ENCODE measurements at places on chromosomes 7 and 10.

- no peak for DNase-seq
These were observed 119.8 kb downstream of the TWIST1 start for GRCh38 chr7:18997477-18998150.

- DNase-seq = no peak
These were observed 62.0 kb downstream of the EPDR1 start for GRCh38 chr7:37982423-37982822.

DNA sequence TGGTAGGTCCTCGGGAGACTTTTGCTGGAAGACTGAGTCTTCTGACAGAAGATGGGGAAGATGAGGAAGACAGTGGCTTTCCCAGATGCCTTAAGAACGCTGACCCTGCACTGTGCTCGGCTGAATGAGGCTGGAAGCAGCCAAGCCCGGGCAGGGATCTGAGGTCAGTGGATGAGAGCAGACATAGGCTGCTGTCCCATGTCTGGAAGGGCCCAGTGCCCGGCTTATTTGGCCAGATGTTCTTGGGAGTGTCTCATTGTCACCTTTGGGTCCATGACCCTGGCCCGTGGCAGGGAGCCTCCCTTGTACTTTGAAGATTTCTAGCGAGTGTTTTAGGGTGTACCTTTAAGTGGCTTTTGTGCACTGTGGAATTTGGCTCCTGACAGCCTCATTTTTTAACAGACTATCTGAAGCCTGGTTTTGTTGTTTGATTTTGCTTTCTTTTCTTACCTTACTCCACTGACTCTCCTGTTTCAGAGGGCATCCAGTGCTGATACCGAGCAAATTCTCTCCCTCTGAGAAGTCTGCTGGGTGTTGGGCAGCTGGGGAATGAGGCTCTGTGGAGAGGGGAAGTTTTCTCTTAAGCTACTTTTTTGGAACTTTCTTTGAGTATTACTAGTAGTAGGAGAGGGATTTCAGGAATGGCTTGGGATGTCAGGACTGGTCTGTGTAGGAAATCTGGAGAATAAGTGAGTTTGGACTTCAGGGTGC, 61.4 kb downstream of the CREB5 start:
- DNase-seq = no peak

GRCh38 chr10:125783408-125783807, 7.8 kb upstream of the MMP21 start:
- DNase-seq = no peak

DNA sequence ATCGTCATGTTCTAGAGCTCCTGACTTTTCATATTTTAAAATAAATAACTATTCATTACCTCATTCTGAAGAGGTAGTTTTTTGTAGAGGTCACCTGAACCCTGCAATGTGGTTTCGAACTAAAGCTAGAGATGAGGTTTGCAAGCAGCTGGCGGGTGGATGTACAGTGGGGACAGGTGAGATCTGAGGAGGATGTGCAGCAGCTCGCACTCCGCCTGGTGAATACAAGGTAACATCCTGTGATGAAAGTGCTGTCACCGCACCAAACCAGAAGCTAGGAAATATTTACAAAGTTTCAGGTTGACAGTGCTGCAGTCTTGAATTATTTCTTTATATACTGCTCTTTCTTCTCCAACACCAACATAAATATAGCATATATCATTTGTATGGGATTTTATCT, 26.5 kb downstream of the NDUFB2 start:
- DNase-seq = peak; percentile 9

- no peak for DNase-seq
These were observed 724.2 kb upstream of the CELF2 start for GRCh38 chr10:10293481-10293951.

- no peak for DNase-seq
These were observed 847 bp downstream of the GARS1 start for GRCh38 chr7:30595436-30596013.

- no peak for DNase-seq
These were observed 142.6 kb upstream of the ASAH2 start for GRCh38 chr10:50393784-50394467.

DNA sequence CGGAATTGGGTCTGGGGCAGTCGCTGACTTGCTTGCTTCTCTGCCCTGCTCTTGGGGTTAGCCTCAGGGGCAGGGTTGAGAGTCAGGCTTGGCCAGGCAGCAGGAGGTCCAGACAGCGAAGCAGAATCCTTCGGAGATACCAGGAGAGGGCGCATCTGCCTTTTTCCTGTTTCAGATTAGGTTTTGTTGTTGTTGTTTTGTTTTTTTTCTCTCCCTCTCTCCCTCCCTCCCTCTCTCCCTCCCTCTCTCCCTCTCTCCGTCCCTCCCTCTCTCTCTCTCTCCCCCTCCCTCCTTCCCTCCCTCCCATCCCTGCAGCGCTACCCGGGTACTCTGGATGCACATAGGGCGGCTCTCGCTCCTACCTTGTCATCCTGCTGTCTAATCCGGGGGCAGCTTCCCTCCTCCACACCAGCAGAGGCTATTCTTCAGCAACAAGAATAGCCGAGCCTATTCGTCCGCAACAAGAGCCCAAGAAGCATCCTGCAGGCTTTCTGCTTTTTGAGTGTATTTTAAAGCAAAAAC, 758 bp upstream of the OPTN start:
- no peak for DNase-seq

- no peak for DNase-seq
These were observed 19.6 kb downstream of the CAMK2B start for GRCh38 chr7:44305564-44306507.

DNA sequence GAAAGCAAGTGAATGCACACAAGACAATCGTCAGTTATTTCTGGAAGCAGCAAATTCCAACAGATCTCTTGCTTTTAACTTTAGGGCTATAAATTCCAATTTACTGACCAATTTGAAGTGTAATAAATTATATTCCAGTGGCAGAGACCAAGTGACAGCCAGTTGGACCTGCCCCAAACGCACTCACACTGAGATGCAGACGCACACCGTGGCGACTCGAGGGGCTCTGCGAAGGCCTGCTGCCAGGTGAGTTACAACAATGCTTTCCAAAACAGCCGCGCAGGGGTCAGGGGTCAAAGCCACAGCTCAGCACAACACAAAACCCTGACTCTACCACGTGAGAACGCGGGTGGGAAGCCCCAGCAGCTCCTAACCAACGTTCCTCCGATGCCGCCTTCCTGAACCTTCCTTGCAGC, 97.4 kb downstream of the ZRANB1 start:
- DNase-seq = no peak

DNA sequence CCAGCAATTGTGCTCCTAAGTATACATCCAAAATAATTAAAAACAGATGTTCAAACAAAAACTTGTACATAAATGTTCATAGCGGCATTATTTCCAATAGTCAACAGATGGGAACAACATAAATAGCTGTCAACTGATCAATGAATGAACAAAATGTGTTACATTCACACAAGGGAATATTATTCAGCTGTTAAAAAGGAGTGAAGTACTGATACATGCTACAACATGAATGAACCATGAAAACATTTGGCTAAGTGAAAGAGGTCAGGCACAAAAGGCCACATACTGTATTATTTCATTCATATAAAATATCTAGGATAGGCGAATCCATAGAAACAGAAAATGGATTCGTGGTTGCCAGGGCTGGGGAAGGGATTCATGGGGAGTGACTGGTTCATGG, 109.1 kb downstream of the CDH23 start:
- DNase-seq = no peak

- no peak for DNase-seq
These were observed 10.8 kb upstream of the PYROXD2 start for GRCh38 chr10:98425511-98426352.

DNA sequence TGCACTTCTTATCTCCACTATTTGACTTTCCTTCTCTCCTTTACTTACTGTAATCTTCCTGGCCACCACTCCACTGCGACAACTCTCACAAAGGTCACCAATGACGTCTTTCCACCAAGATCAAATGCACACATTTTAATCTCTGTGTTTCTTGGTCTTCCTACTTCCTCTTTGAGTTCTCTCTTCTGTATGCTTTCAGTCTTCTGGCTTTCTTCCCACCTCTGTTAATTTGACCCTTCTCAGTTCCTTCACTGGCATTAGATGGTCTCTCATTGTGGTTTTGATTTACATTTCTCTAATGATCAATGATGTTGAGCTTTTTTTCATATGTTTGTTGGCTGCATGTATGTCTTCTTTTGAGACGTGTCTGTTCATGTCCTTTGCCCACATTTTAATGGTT, 31.9 kb downstream of the FAM107B start:
- DNase-seq = no peak

DNA sequence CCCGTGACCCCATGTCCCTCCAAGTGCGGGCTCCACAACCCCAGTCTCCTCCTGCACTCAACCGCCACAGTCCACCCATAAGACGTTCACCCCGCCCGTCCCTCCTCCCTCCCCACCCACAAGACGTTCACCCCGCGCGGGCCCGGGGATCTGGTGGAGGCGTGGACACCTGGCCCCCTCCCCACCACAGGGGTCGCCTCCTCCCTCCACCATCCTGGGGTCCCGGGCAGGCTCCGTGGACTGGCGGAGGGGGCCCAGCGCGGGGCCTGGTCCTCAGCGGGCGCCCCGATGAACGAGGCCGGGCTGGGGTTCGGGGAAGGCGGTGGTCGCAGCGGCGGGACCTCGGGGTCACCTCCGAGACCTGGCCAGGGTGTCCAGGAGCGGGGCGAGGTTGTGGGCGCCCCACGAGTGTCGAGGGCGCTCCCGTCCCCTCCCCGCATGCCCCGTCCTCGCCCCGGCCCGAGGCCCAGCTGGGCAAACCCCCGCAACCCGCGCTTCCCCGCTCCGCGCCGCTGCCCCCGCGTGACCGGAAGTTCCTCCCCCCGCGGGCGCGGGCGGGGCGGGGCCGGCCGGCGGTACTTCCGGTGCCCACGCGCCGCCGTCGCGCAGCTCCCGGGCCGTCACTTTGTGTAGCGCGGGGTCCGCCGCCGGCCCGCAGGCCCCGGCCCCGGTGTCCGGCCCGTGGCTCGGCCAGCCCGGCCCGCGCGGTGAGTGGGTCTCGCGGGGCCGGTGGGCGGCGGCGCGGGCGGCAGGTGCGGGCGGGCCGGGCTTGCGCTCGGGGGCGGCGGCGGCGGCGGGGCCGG, at the start of gene ZNF316:
ZNF316 (plus strand) TSS at position 578 of the 803 bp plus-strand sequence. CDS start 5,092 bp downstream, outside the sequence.
- peak; percentile 39 for DNase-seq

- DNase-seq = no peak
These were observed 85.8 kb downstream of the HIF1AN start for GRCh38 chr10:100621360-100622205.

GRCh38 chr7:52771177-52771576, 264.3 kb upstream of the POM121L12 start:
- no peak for DNase-seq

DNA sequence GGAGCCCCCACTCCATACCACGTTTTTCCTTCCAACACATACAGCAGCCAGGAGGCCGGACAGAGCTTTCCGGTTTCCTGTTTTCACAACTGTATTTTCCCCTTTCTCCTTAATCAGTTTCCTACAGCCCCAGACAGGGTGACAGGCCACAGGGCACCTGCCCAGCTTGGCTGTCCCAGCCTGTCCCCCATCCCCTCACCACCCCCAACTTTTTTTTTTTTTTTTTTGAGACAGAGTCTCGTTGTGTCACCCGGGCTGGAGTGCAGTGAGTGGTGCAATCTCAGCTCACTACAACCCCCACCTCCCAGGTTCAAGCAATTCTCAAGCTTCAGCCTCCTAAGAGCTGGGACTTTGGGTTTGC, 10.3 kb upstream of the HSPB1 start:
- no peak for DNase-seq

DNA sequence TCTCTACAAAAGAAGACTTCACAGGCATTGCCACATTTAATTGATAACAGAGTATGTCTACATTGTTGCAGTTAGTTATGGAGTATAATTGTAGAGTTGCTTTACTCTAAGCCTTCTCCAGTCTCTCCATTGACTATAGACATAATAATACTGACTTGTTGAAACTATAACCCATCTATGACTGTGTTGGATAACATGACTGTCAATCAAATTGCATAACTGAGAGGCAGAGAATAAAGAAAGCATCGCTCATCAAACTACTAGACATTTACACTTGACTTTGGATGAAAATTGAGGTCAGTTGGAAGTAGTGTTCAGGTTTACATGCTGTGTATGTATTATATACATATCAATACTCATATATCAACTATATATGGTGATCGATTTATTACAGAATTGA, 3.4 kb upstream of the ATXN7L1 start:
- DNase-seq = no peak

DNA sequence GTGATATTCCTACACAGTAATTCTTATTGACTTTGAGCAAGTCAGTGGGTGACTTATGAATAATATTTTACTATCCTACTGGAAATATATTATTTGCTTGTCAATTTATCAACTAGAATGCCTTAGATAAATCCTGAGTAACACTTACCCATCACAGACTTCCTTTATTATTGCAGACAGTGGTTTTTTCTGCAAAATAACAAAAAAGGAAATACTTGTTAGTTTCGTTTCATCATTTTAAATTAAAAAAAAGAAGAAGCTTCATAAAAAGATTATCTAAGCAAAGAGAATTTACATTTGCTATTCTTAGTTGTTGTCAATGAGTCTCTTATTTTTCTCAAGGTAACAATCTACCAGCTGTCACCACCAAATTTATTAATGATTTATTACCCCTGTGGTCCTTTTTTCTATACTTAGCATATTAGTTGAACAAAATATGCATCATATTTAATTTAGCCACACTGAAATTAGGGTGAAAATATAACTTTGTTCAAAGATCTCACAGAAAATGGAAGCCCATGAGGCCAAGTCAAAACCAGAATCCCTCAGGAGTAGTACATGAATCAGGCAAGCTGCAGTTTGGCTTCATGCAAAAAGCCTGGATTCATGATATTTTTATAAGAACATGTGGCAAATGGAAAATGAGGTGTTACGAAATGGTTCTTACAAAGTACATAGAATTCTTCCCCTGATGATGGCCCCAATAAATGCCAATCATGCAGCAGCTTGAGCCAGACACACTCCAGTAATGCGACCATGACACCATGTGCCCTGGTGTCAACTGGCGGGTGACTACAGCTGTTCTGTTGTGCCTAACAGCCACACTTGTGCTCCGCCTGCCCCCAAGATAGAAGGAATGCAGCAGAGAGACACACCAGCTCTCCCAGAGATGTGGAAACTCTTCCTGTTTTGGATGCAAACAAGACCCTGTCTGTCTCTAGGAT, 132.6 kb downstream of the ELMO1 start:
- no peak for DNase-seq

GRCh38 chr10:44278837-44279324, 106.0 kb downstream of the CXCL12 start:
- no peak for DNase-seq

DNA sequence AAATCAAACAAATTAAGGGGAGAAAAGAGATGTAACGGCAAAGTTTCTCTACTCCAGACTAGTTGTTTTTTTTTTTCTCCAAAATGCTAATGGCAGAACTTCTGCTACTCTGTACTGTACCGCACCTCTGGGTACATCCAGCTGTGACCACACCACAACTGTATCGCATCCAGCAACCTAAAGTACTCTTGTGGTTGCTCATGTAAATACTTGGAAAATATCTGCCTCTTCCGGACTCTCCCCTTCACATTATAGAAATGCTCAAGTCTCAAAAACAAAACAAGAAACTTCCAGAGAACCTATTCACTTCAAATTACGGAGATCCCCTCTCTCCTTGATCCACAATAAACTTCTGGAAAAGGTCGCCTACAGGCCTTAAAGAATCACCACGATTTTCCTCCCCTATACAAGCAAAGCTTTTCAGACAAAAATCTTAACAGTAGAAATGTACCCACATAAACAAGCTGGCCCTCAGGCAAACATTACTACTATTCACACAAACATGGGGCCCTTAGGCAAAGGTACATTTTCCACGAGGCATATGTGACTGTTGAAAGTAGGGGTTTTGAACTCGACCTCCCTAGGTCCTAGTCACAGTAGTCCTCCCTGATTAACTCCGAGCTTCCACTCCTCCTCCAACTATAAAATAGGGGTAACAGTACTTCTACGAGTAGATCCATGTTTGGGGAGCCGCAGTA, 222.9 kb upstream of the MKLN1 start:
- no peak for DNase-seq

GRCh38 chr10:70913893-70914240, 25.5 kb upstream of the PCBD1 start:
- no peak for DNase-seq

All from stimulated activated CD8-positive, alpha-beta memory T cell treated with anti-CD3 and anti-CD28 coated beads, Interleukin-2, amount 100 ng/mL, for 1 hour (primary cell).